A549 treated with CORT108297 at 1 μM for 4 hours (cell line): ENCODE measurements at places on chromosomes 1 and 21. TPM values are rescaled to one million over a fixed set of nuclear protein-coding genes. Genes with fewer than 3 reads are reported as not detected.

The FAM110D gene
- total RNA-seq: 0.03 to 0.07 TPM (median 0.07 TPM) in 3 of 5 replicates, not detected in the others

The PAQR6 gene
- total RNA-seq: 2.0 to 4.9 TPM (median 4.5 TPM) in 5 replicates

The CFAP107 gene
- total RNA-seq: not detected in 5 replicates

The SLC5A9 gene
- total RNA-seq: not detected in 5 replicates

The SYTL1 gene
- total RNA-seq: 0.30 to 0.88 TPM (median 0.56 TPM) in 5 replicates

The LCE3D gene
- 0.44 to 1.3 TPM (median 0.64 TPM) in 5 replicates for total RNA-seq

The CENPF gene
- total RNA-seq: 60.4 to 119 TPM (median 73.5 TPM) in 5 replicates

The NBPF4 gene
- total RNA-seq: 0.07 to 0.18 TPM (median 0.11 TPM) in 5 replicates

The EFCAB7 gene
- 2.3 to 4.0 TPM (median 3.0 TPM) in 5 replicates for total RNA-seq

The IL24 gene
- 0.27 to 0.57 TPM (median 0.33 TPM) in 5 replicates for total RNA-seq

The SPATA21 gene
- total RNA-seq: 0.03 to 0.11 TPM (median 0.05 TPM) in 5 replicates

The DDAH1 gene
- 5.3 to 7.5 TPM (median 6.6 TPM) in 5 replicates for total RNA-seq

The TBX15 gene
- 0.02 to 0.06 TPM (median 0.05 TPM) in 3 of 5 replicates, not detected in the others for total RNA-seq

The KRTAP21-2 gene
- total RNA-seq: not detected in 5 replicates

The NBPF11 gene
- 4.7 to 5.4 TPM (median 4.8 TPM) in 5 replicates for total RNA-seq

The PTPRU gene
- 6.0 to 8.9 TPM (median 7.0 TPM) in 5 replicates for total RNA-seq

The CCDC30 gene
- 0.39 to 0.68 TPM (median 0.59 TPM) in 5 replicates for total RNA-seq
